Skin of body (tissue), 3 donors: ENCODE measurements at places on chromosomes 11 and 22. TPM values are rescaled to one million over a fixed set of nuclear protein-coding genes. Genes with fewer than 3 reads are reported as not detected.

Gene MN1
- 7.4 TPM for total RNA-seq

Gene TEX54
- not detected for total RNA-seq

Gene ZBTB16
- total RNA-seq: 25.6 TPM

DNA sequence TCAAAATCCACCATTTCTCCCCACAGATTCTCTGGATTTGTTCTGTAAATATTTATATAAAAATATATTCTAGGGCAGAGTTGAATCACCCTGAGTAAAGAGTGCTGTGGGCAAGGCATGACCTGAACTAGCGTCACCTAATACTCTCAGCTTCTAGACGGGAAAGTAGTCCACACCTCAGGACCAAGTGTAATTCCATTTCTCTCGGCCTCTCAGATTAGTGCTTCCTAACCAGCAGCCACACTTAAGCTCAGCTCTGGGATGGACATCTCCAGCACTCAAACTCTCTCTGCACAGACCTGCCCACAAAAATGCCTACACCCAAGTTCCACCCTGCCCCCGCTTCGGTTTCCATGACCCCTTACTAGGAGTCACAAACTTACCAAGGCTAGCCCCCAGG, 5.3 kb downstream of the SPTBN2 start:
- DNase-seq: no peak

GRCh38 chr11:34537636-34538035, 24.0 kb upstream of the ELF5 start:
- DNase-seq: no peak
